ENCODE measurements at places on chromosomes 7 and 10.

DNA sequence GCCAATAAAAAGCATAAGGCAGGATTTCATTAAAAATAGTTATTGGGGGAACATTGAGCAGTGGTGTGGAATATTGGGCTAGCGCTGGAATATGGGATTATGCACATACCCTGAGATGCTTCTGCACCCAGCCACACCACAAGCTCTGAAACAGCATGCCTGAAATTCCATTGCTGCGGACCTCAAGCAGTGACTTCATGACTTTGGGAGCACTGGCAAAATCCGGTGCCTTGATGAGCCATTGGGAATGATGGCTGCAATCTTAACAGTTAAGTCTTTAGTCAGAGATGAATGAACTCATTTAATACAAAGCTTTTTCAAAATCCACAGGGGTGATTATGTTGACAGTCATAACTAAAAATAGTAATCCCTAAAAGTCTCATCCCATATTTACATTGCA, 274.7 kb upstream of the MTPN start:
- no peak for DNase-seq

- DNase-seq = no peak
Observed at GRCh38 chr10:28181478-28182096, 121.3 kb downstream of the MPP7 start.

DNA sequence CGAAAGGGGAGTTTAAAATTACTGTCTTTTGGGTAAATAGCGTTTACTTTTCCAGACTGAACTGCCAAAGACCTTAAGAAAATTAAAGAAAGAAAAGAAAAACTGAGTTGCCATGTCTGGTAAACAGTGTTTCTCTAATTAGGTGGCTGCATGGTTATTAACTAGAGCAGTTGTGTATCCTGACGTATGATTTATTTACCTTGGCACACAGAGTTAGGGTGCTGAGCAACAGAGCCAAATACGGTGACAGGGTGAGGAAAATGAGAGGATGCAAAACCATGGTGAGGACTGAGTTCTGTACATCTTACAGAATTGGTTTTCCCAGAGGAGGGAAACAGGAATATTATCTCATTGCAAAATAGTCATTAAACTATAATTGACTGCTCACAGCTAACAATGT, 546.4 kb upstream of the FZD8 start:
- no peak for DNase-seq

- DNase-seq = no peak
Observed at GRCh38 chr10:24382045-24382444, 173.1 kb downstream of the KIAA1217 start.

- DNase-seq = no peak
Observed at GRCh38 chr10:43430926-43431663, 5.8 kb upstream of the ZNF487 start.

GRCh38 chr7:96016735-96017134, 244.4 kb downstream of the DYNC1I1 start:
- no peak for DNase-seq

- DNase-seq = no peak
Observed at GRCh38 chr7:159048656-159049055, 96.0 kb downstream of the VIPR2 start.

- DNase-seq = no peak
Observed at GRCh38 chr7:19620470-19620869, 88.4 kb downstream of the POLR1F start.

DNA sequence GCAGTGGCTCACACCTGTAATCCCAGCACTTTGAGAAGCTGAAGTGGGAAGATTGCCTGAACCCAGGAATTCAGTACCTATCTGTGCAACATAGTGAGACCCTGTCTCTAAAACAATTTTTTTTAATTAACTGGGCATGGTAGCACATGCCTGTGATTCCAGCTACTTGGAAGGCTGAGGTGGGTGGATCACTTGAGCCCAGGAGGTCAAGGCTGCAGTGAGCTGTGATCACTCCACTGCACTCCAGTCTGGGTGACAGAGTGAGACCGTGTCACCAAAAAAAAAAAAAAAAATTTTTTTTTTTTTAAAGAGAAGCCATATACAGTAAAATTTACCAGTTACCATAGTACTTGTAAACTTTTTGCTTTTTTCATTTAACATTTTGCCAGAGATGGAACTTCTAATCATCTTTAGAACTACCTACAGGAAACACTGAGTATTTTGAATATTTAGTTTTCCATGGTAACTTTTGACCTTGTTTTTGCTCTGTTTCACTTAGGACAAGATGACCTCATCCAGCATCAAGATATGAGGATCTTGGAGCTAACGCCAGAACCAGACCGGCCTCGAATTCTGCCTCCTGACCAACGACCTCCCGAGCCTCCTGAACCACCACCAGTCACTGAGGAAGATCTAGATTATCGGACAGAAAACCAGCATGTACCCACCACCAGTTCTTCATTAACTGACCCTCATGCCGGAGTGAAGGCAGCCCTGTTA, 40.6 kb downstream of the MPLKIP start:
- no peak for DNase-seq
